ENCODE measurements at places on chromosomes 13 and 19. TPM values are rescaled to one million over a fixed set of nuclear protein-coding genes. Genes with fewer than 3 reads are reported as not detected.
A peak's percentile ranks its signal among the peaks of the same experiment; 100 is the strongest.

Gene IQCN
- 5.6 TPM for total RNA-seq

Gene PSG3
- not detected for total RNA-seq

Gene WDR88
- not detected for total RNA-seq

Gene GTF3A
- 105 TPM for total RNA-seq

Gene KIR2DL4
- total RNA-seq: not detected

Gene OR10H1
- total RNA-seq: not detected

Gene PCP2
- 1.0 TPM for total RNA-seq

Gene PSG7
- not detected for total RNA-seq

Gene PCDH20
- total RNA-seq: 0.13 TPM

Gene DCLK1
- total RNA-seq: 1.4 TPM

Gene CNN1
- total RNA-seq: 0.44 TPM

Gene CDX2
- not detected for total RNA-seq

Gene COL4A1
- total RNA-seq: 12.3 TPM

Gene HSPB6
- total RNA-seq: 2.7 TPM

GRCh38 chr13:74077792-74078191, 56.4 kb downstream of the KLF12 start:
- DNase-seq: no peak

GRCh38 chr13:44309794-44310757, 63.5 kb upstream of the SERP2 start:
- DNase-seq: no peak

GRCh38 chr13:73733706-73734105, 400.5 kb downstream of the KLF12 start:
- DNase-seq: no peak

DNA sequence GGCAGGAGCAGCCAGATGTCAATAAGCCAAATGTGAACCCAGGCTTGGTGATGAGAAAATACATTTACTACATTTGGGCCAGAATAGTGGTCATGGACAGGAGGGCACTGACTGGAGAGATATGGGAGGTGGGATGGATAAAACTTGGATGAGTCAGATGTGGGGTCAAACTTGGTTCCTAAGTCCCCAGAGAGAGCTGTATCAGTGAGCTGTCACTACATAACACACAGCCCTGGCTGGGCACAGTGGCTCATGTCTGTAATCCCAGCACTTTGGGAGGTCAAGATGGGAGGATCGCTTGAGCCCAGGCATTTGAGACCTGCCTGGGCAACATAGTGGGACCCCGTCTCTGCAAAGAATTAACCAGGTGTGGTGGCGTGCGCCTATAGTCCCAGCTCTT, 51.6 kb upstream of the EHD2 start:
- no peak for DNase-seq

- no peak for DNase-seq
Measured at GRCh38 chr13:90562443-90562842, 785.0 kb upstream of the MIR17HG start.

GRCh38 chr13:23876265-23876664, 12.9 kb downstream of the MIPEP start:
- DNase-seq: no peak

DNA sequence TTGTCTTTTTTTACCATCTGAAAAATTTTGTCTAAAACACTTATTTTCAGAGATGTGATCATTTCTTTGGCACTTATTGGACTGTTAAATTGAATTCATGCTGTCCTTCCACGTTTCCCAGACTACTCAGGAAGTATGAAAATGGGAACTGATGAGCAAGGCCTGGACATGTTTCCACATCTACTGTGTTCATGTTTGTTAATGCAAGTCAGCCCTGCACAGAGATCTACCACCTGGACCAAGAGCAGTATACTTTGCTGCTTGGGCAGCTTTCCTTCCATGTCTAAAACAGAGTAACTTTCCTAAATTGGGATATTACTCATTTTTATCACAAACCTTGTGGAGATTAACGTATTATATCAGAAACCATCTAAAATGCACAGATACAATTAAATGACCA, 687.4 kb downstream of the DIAPH3 start:
- DNase-seq: no peak

DNA sequence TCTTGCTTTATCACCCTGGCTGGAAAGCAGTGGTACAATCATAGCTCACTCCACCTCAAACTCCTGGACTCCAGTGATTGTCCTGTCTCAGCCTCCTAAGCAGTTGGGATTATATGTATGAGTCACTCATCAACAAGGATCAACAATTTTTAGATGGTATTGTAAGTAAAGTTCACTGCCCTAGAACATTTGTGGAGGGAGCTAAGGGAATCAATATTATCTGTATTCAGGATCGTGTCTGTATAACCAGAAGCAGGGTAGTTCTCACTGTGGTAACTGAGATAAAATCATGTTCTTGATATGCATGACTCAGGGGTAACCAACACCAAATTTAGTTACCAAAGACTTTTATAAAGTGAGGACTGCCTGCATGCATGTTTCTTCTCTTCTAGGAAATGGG, 27.0 kb downstream of the ZMYM5 start:
- DNase-seq: no peak

DNA sequence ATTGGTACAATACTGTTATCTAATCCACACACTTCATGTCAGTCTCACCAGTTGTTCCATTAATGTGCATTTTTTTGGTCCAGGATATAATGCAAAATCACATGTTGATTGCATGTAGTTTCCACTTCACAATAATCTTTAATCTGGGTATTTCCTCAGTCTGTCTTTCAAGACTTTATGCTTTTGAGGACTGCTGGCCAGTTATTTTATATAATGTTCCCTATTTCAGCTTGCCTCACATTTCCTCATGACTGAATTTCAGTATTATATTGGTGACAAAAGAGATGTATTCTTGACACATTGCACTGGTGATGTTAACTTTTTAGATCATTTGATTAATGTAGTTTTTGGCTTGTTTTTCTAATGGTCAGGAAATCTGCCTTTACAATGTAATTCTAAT, 368.3 kb downstream of the IRS2 start:
- DNase-seq: no peak

DNA sequence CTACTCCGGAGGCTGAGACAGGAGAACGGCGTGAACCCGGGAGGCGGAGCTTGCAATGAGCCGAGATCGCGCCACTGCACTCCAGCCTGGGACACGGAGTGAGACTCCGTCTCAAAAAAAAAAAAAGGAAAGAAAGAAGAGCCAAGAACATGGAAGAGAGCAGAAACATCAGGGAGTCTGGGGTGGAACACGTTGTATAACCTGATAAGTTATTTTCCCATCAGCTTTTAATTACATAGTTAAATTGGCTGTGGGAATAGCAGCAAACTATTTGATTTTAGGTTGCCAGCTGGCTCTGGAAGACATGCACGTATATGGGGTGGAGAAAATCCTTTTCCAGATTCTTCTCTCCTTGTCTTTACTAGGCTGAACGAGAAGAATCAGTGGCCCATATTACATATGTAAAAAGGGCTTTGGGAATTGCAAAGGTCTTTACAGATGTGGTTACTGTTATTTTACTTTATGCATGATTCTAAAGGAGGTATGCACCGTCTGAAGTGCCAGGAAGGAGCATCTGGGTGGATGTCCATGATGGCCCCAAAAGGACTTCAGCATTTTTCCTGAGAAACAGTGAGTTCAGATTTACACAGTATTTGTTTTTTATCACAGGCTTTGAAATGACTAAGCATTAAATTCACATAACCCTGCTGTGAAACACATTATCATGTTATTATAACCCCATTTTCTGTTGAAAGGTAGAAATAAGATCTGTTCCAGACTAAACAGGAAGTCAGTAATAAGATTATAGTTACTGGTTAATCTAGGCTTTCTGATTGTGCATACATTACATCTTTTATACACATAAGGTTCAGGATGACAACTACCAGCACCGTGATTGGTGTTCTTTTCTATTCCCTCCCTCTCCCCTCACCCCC, 4.6 kb upstream of the NAA16 start:
- no peak for DNase-seq

- no peak for DNase-seq
Measured at GRCh38 chr19:28914173-28914572, 298.8 kb downstream of the UQCRFS1 start.

DNA sequence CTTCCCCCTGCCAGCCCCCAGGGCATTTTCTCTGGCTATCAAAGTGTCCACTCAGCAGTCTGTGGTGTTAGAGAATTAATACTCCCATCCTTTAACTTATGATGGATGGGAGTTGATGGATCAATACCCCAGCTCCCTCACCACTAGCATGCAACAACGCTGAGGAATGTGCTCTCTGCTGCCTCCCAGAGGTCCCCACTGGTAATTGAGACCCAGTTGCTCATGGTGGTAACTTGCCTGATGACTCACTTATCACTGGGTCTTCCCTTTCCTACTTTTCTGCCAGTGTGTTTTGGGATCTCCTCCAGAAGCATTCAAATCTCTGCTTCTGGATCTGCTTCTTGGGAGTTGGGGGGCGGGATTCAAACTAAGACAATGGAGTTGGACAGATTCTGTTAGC, 20.3 kb upstream of the CACNA1A start:
- no peak for DNase-seq

GRCh38 chr19:2150794-2151338, 500 bp downstream of the AP3D1 start:
- DNase-seq: peak; percentile 17

- DNase-seq: peak; percentile 91
Measured at GRCh38 chr19:44671400-44671799, at the start of gene CEACAM19. Gene CEACAM19 (plus strand): TSS chr19:44671482. CDS start chr19:44671932, 450 bp downstream.

- DNase-seq: no peak
Measured at GRCh38 chr13:32414580-32414979, 13.3 kb downstream of the N4BP2L1 start.

DNA sequence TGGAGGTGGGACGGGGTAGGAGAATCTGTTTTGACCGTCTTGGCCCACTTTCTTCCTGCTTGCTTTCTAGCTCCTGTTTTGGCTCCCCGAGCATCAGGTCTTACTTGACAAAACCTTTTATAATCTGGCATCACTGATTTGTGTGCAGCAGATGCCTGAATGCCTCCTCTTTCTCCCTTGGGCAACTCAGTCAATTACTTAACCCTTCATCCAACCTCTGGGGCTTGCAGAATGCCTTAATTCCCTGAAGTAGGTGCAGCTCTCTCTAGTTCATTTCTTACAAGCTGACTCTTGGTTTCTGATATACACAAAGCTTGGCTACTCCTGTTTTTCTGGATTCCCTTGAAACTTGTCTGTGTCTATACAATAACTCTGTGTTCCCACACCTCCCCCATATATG, 5.7 kb upstream of the NUP58 start:
- no peak for DNase-seq

- DNase-seq: no peak
Measured at GRCh38 chr19:29371251-29372090, 154.3 kb upstream of the VSTM2B start.

- no peak for DNase-seq
Measured at GRCh38 chr13:37701306-37701705, 102.7 kb upstream of the POSTN start.

DNA sequence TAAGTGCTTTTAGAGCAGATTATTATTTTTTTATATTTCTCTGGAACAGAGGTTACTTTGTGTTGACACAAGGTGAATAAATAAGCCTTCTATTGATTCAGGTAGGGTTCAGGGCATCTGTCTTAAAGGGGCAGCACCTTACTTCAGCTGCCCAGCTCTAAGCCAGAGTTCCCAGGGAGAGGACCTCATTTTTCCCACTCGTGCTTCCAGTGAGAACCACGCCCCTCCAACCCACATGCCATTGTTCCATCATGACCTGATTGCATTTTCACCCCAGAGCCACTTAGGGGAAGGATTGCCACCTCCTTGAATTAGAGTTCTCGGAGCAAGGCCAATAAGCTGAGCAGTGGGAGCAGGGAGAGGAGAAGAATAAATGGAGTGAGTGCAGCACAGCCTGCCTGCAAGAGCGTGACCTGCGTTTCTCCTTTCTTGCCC, 104.3 kb upstream of the FRY start:
- DNase-seq: no peak

DNA sequence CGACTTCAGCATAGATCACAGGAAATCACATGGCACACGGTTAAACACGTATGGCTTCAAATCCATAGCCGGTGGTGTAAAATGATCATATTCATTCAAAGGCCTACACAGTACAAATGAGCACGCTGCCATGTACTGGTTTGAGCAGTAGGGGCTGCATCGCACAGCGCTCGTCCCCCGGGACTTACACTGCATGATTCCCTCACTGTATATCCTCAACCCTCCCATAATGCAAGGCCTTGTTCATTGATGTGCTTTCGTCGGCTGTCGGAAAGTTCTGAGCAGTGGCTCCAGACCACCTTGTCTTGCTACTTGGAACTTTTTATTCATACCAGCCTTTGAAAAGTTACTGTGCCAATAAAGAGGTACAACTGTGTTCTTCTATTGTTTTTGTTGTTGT, 578.2 kb downstream of the MYO16 start:
- DNase-seq: no peak

DNA sequence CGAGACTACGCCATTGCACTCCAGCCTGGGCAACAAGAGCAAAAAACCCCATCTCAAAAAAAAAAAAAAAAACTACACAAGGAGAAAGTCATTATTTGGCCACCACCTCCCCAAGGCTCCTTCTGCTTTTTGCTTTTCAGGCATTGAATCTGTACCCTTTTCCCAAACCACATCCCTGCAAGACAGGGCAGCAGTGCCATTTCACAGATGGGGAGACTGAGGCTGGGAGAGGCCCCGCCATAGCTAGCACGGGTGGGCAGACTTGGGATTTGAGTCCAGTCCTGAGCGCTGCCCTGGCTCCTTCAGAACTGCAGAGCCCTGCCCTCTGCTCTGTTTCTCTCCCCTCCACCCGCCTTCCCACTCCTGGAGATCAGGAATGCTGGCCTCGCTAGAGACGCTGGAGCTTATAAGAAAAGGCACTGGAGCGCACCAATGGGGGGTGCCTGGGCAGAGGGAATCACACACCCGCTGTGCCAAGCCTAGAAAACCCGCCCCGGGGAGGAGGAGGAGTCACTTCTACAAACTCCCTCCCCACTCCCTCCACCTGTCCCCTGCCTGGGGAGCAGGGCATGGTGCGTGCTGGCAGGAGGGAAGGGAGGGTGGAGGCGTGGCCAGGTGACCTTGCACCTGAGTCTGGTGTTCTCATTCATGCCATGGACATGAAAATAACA, 17.6 kb downstream of the TJP3 start:
- peak; percentile 40 for DNase-seq

- DNase-seq: peak; percentile 70
Measured at GRCh38 chr19:17775245-17775927, 19.6 kb upstream of the B3GNT3 start.

DNA sequence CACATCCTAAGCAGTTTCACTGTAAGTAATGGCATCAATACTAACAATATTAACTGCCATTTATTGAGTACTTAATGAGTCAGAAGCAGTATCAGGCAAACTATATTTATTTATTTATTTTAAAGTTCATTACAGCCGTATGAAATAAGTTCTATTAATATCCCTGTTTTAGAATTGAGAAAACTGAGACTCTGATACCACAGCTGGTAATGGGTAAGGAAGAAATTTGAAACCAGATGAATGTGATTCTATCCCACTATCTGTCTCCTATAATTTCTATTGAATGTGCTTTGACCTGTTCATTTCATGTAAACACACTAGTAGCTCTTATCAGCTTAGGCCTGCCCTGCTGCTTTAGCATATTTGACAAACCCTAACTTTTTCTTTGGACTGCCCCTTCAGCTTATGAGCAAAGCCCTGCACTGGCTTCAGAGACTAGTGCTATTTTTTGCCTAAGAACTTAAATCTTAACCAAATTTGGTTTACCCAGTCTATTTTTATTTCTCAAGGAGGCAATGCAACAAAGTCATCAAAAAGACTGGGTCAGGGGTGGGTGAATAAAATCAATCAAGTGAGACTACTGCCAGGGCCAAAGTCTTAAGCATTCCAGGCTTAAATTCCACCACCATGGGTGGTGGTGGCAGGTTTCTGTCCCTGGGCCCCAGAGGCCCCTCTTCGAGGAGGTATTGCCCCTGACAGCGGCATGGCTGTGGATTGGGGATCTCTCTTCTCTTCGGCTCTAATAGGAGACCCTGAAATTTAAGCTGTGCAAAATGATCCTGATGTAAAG, 143.4 kb downstream of the DLEU7 start:
- DNase-seq: no peak
